NCI-H1930 (cell line): ENCODE measurements at places on chromosomes 2 and 18.

DNA sequence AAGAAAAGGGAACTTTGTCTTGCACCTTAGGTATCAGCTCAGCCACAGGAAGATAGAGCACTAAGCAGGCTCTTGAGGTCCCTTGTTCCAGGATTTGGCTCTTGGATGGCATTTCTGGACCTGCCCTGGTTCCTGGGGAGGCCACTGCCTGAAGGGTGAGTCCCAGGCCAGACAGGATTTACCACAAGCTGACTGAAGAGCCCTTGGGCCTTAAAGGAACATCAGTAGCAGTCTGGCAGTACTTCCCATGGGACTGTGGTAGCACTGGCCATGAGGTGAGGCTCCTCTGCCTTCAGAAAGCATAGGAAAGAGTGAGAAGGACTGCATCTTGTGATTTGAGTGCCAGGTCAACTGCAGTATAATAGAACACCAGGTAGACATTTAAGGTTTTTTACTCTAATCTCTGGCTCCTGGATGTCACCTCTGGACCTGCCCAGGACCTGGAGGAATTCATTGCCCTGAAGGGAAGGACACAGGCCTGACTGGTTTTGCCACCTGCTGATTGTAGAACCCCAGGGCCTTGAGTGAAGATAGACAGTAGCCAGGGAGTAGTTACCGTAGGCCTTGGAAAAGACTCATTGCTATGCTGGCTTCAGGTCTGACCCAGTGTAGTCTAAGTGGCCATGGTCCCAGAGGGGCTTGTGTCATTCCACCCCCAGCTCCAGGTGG lies 154.4 kb upstream of the CREB1 start:
- no peak for DNase-seq

- no peak for DNase-seq
These were observed 94.3 kb upstream of the ZNF516 start for GRCh38 chr18:76589316-76589715.

GRCh38 chr2:61550375-61551209 lies 12.4 kb upstream of the XPO1 start:
- no peak for DNase-seq

- DNase-seq = no peak
These were observed 227.7 kb upstream of the ZEB2 start for GRCh38 chr2:144747571-144747970.

DNA sequence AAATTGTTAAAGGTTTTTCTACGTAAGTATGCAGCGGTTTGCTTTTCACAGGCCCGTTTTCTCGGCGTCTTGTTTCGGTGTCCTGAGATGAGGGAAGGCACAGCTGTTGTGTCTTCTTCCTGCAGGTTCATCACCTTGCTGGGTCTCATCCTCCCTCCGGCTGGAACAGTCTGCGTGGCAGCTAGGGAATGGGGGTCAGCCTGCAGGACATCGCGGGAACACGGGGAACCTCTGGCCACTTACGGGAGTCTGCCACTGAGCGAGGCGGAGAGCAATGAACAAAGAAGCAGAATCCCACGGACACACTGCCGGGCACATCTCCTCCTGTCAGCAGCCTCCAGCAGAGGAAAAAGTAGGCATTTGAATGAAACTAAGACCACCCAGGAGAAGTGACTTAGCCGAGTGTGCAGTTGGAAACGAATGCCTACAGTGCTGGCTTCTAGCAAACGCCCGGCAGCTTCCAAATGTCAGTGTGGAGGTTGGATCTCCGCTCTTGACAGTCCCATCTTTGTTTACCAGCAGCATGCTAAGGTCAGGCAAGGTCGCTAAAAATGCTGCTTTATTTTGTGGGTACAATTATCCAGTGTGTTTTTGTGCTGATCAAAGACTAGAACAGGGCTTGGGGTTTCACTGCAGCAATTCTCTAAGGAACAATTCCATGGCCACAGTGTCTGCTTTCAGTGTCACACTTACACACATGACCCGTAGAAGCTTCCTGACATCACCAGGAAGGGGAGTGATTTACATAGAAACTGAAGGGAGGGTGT lies 109.8 kb upstream of the SEC11C start:
- DNase-seq = no peak

- no peak for DNase-seq
These were observed 193.2 kb downstream of the MBD2 start for GRCh38 chr18:54031243-54031642.

DNA sequence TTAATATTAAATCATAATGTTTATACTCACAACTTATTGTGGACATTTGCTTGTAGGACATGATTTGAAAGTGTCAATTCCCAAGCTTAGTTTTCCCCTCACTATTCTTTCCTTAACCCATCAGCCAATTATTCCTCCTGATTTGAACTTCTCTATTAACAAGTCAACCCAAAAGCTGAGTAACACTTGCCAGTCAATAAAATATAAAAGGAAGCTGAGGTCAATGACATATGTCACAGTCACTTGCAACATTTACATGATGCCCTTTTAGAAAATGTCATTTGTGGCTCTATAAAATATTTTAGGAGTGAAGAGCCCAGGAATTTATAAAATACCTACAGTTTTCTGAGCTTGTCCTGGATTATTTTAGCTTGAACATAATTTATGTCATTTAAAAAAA lies 7.2 kb downstream of the CCDC68 start:
- no peak for DNase-seq

GRCh38 chr2:197972061-197972460 lies 167.7 kb downstream of the PLCL1 start:
- DNase-seq = no peak

- DNase-seq = no peak
These were observed 187.0 kb downstream of the HAUS1 start for GRCh38 chr18:46291149-46291548.

DNA sequence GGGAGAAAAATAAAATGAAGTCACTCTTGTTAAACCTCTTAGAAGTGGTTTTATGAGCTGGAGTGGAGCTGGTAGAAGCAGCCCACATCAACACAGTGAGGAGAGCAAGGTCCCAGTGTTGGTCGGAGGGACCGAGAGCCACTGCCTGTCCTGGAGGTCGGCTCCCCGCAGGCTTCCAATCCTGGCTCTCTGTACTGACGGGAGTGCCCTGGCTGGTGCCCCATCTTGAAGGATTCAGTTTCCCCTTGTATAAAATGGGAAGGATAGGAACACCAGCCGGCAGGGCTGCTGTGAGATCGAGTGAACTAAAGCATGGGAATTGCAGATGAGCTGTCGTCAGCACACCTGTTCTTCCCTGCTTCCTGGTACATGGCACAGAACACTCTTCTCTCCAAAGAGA lies 104.3 kb upstream of the ID2 start:
- no peak for DNase-seq

- no peak for DNase-seq
These were observed 120.5 kb upstream of the CXCR4 start for GRCh38 chr2:136238286-136239078.

DNA sequence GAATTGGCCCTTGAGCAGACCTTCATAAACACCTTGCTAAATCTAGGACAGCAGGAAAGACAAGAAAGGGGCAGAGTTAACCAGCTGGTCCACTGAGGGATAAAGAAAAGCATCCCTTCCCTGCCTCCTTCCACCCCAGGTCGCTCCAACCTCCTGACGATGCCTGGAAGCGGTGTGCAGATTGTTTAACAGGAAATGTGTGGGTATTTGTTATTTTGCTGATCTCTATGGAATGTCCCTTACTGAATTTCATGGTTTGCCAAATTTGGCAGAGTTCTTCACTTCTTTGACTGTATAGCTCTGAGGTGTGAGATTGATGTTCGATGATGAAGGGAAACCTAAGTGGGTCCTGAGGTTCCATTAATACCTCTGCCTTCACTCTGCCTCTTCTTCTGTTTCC lies 72.9 kb downstream of the MAP3K20 start:
- no peak for DNase-seq

- no peak for DNase-seq
These were observed 866 bp upstream of the SF3B6 start for GRCh38 chr2:24076849-24077534.

- DNase-seq = no peak
These were observed 170.7 kb upstream of the NRP2 start for GRCh38 chr2:205511641-205512040.

- DNase-seq = no peak
These were observed 96.7 kb upstream of the LMAN1 start for GRCh38 chr18:59455728-59456276.

DNA sequence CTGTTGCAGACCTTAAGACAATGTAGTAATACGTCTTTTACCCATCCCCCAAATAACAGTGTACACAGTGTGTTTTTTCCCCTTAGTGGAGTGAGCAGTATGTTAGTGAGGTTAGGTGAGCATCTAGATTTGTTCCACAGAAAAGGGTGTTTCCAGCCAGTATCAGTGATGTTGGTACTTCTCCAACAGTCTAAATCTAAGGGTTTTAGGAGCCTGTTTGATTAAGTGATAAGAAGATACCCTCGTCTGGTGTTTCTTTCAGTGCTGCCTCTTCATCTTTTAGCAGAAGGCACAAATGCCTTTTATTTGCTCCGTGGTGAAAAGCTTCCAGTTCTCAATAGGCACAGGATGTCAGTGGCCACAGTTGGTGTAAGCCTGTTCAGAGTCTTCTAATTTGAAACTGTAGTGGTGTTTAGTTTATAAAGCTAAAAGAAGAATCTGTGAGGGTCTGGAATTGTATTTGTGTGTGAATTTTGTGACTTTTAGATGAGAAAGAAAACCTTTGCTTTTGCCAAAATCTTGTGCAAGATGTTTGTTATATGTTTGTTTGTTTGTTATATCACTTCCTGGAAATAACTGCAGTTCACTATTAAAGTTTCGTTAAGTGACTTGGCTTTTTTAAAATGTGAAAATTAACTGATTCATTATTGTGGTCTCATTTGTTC lies 71.2 kb downstream of the MAP4K4 start:
- DNase-seq = no peak

- no peak for DNase-seq
These were observed 155.8 kb upstream of the TANK start for GRCh38 chr2:161004379-161004778.

- peak; percentile 34 for DNase-seq
These were observed 211.9 kb downstream of the AGPS start for GRCh38 chr2:177604271-177605065.

DNA sequence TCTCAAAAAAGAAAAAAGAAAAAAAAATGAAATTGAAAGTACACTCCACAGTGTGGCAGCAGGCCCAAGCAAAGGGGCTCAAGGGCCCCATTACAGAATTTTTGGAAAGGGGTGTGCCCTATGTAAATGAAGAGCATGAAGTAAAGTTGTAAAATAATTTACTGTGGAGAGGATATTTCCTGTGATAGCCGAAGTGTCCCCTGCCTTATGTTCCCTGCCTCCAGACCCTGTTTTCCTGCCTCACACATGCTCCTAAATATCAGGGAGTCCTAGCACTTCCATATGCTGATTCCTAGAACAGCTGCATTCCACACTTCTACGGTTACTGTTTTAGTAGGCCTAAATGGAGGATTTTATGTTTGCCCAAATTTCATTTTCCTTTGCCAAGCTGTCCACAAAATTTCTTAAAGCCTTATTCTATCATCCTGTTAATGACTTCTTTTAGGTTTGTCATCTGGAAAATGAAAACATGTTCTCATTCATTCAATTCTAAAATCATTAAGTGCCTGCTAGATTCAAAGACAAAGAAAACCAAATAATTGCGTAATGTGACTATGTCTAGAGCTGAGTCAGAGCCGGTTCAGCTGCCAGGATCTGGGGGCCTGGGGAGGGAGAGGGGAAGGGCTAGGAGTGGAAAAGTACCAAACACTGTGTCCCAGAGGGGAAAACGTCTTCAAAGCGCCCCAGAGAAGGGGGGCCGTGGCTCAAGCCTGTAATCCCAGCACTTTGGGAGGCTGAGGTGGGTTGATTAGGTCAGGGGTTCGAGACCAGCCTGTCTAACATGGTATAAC lies 25.9 kb upstream of the IMPA2 start:
- DNase-seq = no peak

DNA sequence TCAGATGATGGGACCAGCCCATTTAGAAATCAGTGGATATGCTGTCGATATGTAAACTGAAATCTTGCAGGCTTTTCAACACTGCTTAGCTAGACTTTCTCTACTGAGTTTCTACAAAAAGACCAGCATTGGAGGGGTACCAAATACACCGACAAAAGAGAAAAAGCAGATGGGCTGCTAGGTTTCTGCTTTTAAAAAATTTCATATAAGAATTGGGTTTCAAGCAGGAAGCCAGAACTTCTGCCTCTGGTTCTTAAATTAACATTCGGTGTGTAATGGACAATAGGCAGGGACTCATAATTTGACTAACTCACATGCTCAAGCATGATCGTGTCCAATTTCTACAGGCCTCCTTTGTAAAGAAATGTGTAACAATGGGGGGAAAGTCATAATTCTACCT lies 3.1 kb downstream of the ARL4C start:
- DNase-seq = no peak

GRCh38 chr2:44171018-44171417 lies 2.3 kb downstream of the PPM1B start:
- DNase-seq = no peak

GRCh38 chr2:171401947-171402346 lies 31.8 kb downstream of the METTL8 start:
- DNase-seq = no peak

GRCh38 chr2:168062054-168062453 lies 185.3 kb downstream of the STK39 start:
- no peak for DNase-seq

- DNase-seq = no peak
These were observed 336.3 kb downstream of the DYSF start for GRCh38 chr2:71789556-71790204.

DNA sequence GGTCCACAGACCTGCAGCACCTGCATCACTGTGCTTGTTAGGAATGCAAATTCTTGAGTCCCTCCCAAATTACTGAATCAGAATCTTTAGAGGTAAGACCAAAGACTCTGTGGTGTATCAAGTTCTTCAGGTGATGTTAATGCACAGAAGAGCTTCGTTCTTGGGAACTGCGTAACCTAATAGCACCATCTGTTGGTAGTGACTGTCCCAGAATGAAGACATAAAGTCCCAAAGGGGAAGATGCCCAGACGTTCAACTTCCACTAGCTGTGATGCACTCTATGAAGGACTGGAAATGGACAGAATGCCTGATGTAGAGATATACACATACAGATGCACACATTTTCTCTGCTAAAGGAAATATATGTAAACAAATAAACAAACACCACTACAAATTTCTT lies 576.0 kb downstream of the LRP1B start:
- peak; percentile 7 for DNase-seq

DNA sequence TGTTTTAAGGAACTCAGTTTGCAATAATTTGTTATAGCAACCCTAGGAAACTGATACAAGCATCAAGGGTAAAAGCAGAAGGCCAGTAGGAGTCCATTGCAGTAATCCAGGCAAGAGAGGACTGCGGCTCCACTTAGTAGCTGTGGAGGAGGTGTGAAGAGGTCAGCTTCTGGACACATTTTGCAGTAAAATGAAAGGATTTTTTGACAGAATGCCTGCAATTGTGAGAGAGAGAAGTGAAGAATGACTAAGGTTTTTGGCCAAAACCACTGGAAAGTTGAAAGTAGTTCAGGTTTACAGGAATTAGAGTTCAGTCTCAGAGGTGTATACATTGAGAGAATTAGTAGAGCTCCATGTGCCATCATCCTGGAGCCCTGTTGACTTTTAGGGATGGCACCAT lies 129.5 kb downstream of the RHBDD1 start:
- DNase-seq = no peak
